ENCODE measurements at places on chromosomes 13 and 19.
A peak's percentile ranks its signal among the peaks of the same experiment; 100 is the strongest.

GRCh38 chr13:79108914-79109643, 297.0 kb downstream of the RBM26 start:
- DNase-seq: no peak

- DNase-seq: peak; percentile 69
Observed at GRCh38 chr19:1315470-1316166, 29.9 kb downstream of the EFNA2 start.

DNA sequence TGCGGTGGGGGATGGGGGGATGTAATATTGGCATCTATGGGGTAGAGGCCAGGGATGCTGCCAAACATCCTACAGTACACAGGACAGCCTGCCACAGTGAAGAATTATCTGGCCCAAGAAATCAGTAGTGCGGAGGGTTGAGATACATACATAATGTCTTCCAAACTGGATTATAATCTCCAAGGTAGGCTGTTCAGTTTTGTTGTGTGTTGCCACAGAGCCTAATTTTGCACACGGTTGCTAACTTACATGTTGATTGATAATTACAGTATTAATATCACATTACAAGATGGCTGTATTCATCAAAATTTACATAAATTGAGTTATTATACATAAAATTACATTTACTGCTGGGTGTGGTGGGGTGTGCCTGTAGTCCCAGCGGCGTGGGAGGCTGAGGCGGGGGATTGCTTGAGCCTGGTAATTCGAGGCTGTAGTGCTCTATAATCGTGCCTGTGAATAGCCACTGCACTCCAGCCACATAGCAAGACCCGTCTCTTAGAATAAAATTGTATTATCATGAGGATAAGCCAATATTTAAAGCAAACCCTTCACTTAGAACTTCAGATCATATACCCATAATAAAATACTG, 8.1 kb downstream of the POMP start:
- no peak for DNase-seq

DNA sequence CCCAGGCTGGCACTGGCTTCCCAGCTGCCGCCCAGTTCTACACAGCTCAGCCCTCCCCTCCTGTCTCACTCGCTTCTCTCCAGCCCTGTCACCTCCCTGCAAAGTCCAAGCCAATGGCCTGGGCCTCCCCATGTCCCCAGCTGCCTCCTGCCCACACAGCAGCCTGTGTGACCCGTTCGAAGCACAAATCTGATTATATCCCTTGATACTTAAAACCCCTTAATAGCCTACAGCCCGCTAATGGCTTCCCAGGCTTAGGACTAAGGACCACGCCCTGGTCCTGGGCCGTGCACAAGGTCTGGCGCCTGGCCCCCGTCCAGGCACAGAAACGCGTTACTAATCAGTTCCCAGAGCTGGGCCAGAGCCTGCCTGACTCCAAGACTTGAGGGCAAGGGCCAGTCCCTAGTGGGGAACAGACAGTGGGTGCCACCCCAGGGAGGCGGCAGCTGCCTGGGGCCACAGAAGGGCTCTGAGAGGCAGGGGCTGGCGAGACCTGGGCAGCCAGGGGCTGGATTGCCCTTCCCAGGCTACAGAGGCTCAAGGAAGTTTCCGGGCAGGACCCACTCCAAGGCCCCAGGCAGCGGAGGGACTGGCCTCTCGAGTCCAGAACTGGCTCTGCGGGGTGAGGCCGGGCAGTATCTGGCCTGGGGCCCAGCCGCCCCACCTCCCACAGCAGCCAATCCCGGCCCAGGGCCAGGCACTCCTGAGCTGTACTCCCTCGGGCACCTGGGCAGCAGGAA, 10.4 kb downstream of the XAB2 start:
- DNase-seq: no peak

DNA sequence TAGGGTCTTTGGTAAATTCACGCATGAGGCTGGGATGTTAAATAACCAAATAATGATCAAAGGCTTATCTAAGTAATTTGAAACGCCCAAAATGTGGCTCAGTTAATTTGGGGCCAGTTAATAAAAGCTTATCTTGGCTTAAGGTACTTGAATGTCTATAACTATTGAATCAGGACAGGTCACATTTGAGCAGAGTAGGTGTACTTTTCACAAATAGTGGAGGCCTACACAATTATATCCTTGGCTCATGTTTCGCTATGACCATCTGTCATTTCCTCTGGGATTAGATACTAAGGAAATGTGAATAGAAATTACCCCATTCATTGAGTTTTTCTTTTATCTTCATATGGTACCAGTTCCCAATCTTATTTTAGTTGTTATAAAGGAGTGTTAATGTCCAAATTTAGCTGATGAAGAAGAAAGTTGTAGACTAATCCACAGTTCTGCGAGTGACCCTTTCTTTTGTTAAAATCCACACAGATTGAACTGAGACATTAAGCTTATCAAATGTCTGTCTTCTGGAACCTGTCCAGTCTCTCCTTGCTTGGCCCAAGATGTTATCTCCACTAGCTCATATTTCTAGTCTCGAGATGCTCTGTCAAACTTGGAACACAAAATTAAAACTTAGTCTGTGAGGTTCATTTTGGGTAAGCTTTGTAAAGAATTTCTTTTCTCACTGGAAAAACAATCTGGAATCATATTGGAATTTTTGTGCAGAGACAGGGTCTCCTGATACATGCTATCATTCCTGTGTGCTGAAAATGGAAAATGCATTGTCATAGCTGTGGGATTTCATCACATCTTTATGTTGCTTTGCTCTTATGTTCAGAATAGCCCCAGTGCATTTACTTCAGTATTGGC, 31.0 kb downstream of the SLAIN1 start:
- DNase-seq: no peak

DNA sequence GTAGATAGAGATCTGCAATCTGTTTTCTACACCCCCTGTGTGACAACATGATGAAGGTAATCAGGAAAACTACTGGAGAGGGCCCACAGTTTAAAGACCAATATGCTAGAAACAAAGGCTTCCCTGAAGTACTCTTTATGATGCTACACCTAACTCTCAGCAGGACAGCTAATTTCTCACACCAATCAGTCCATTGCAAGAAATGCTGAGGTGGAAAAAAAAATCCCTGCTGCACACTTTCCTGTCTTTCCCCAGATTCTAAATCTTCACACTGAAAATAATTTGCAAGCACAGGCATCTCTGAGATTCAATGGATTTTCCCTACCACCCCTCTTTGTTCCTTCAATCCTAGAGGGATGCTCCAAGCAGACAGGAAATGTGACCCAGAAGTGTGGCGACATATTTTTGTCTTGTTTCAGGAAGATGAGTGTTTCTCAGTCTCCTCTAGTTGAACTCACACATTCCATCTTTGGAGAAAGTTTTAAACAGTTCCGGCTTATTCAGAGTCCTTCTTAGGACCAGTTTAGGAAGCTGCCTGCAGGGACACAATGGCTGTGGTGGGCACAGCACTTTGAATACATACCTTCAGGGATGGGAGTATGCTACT, 671.6 kb downstream of the DIAPH3 start:
- no peak for DNase-seq

DNA sequence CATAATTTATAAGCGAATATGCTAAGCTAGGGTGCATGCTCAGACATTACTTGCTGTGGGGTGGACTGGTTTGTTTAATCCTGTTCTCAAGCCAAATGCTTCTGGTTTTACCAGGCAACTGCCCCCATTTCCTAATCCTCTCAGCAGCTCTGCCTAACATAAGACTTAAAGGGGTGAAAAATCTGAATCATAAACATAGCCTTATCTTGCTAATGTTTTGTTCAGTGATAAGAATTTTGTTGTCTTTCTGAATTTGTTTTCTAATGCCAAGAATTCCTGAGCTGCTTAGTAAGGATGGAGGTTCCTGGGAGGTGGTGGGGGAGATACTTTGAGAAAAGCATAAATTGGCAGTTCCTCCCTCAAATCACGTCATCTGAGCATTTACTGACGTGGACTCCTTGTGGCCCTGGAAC, 42.7 kb downstream of the ING1 start:
- no peak for DNase-seq

DNA sequence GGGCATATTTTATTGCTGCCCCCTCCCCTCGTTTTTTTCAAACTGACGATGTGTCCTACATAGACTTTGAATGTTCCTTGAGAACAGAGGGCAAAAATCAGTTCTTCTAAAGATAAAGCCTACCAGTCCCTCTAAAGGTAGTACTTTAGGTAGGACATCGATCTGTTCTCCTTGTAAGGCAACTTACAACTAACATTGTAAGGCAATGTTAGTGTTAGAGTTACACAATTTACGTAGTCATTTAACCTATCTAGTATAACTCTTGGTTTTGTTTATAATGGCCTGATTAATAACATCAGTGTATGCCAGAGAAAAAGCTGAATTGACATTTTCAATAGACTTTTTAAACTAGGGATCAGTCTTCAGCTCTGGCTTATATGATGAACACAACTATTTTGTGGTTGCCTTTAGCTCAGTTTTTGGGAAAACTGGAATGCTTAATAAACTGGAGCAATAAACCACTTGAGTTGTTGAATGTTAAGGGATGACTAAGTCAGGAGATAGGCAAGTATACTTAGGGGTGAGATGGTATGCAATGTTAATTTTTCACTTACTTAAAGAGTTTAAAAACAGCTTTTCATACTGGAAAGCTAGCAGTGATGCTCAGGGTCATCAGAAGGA, 2.2 kb downstream of the NDFIP2 start:
- no peak for DNase-seq

- DNase-seq: no peak
Observed at GRCh38 chr13:25691654-25692053, 319.9 kb downstream of the ATP8A2 start.

GRCh38 chr19:54109651-54110050, 5.8 kb downstream of the TFPT start:
- no peak for DNase-seq

DNA sequence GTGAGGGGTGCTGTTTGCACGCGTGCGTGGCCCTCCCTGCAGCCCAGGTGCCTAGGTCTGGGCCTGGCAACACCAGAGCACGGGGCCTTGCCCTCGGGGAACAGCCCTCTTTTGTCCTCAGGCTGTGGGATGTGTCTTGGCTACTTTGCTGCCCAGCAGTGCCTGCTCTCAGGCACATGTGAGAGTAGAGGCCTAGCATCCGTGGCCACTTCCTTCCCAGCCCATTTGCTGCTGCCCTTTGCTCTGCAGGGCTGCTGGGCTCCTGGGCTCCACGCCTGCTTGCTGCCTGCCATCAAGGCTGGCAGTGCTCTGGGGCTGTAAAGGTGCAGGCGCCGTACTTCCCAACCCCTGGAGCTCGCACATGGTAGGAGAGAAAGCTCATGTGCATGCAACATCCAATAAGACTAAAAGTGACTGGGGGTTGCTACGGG, 46.6 kb downstream of the CAPN12 start:
- no peak for DNase-seq

- no peak for DNase-seq
Observed at GRCh38 chr19:497491-497868, 1.2 kb downstream of the MADCAM1 start.

DNA sequence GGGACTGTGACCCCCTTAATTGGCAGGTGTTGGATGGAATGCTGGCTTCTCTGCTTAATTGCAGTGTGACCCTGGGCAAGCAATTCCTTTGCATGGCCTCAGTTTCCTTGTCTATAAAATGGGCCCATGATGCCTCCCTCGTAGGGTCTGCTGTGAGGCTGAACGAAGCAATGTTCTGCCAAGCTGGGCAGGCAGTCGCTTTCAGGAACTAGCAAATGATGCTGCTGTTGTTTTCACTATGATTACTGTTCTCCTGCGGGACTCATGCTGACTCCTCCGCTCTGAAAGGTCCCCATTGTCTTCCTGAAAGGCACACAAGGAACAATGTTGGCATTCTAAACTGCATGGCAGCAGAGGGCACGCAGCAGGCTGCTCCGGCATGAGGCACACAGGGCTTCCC, 6.8 kb downstream of the BICRA start:
- DNase-seq: no peak

- DNase-seq: peak; percentile 35
Observed at GRCh38 chr13:52159159-52159982, at the start of gene NEK3. NEK3 (minus strand) TSS chr13:52159597; CDS start chr13:52156191, 3,406 bp downstream.

DNA sequence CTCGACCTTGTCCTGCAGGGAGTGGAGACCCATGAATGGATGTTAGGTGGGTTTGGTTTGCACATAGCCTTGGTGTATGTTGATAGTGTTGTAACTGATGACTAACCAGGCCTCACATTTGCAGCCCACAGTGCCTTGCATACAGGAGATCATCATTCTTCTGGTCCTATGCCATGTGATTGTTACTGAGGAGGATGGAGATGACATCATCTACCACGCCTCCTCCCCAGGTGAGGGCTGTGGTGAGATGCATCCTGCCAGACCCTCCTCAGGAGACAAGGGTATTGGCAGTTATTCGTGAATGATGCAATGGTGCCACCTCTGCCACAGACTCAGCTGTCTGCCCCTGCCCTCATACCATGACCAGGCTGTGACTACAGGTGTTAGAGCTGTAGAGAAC, 1294.1 kb downstream of the UQCRFS1 start:
- no peak for DNase-seq

DNA sequence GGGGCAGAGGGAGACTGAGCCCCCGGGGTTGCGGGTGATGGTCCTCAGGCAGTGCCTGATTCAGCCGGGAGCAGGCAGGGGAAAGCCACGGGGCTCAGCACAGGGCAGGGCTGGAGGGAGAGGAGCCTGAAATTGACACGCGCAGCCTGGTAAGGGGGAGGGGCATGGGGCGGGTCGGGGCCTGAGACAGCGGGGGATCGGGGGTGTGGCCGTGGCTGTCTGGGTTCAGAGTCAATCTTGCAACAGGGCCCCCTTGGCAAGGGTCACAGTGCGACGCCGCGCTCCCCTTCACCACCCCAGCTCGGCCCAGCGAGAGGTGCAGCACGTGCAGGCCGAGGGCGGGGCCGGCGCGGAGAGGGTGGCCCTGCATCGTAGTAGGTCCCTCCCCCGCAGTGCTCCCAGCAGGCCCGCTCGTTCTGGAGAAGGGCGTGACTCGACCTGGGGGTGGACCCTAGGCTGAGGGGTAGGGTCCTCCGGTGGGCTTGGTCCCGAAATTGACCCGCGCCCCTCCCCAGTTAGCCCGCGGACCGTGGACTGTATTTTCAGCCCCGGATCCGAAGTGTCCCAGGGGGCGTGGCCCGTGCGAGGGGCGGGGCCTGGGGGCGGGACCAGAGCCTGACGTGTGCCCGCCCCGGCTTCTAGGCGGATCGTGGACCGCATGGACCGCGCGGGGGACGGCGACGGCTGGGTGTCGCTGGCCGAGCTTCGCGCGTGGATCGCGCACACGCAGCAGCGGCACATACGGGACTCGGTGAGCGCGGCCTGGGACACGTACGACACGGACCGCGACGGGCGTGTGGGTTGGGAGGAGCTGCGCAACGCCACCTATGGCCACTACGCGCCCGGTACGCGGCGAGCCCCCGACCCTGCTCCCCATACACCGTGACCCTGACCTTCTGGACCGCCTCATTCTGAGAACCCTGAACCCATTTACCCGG, 6.0 kb downstream of the RCN3 start:
- peak; percentile 85 for DNase-seq

- no peak for DNase-seq
Observed at GRCh38 chr13:105202354-105202753, 1333.1 kb downstream of the EFNB2 start.

DNA sequence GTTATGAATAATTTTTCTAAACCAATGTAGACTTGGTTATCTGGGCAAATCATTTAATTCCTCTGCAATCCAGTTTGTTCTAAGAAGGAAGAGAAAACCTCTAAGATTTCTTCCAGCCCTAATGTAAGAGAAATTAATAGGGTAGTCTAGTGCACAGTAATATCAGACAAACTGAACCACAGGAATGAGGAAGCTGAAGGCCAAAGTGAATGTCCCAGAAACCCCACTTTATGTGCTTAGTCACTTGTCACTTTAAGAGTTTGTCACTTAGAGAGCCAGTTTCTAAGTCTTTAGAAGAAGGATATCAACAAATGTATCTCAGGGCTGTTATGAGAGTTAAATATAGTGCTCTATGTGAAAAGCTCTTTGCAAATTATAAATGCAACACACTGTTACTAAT, 750.6 kb downstream of the DIAPH3 start:
- DNase-seq: no peak

Measured in mesothelial cell of epicardium (in vitro differentiated cells).